Activated CD8-positive, alpha-beta memory T cell treated with anti-CD3 and anti-CD28 coated beads for 1 hour (primary cell): ENCODE measurements at places on chromosomes 3 and 15.

DNA sequence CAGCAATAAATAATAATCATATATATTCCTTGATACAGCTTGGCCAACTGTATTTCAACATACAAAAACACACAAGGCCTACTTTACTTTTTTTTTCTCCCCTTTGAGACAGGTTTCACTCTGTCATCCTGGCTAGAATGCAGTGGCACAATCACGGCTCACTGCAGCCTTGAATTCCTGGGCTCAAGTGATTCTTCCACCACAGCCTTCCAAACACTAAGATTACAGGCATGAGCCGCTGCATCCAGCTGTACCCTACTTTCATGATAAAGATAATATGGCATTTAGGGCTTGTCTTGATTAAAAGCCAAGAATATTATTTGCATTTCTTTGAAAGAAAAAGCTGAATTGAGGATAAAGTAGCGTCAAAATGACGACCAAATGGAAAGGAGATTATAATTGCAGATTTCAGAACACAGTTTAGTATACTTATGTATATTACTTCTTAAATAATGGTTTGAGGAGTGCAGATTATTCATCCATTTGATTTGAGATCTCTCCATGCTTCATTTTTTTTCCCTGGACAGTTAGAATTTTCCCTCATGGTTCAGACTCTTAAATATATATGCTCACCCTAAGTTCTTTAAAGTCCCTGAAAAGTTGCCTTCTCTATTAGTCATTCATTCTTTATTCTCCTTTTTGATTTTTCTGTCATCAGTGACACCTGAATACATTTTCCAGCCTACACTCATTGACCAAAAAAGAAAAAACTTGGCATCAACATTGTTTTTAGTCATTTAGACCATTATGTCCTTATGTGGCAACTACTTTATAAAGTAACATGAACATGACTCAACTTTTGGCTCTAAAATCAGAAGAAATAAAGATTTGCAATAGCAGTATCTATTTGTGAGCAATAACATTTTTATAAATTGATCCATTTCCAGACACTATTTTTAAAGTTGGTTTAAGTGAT, 48.5 kb upstream of the MLF1 start:
- no peak for DNase-seq

DNA sequence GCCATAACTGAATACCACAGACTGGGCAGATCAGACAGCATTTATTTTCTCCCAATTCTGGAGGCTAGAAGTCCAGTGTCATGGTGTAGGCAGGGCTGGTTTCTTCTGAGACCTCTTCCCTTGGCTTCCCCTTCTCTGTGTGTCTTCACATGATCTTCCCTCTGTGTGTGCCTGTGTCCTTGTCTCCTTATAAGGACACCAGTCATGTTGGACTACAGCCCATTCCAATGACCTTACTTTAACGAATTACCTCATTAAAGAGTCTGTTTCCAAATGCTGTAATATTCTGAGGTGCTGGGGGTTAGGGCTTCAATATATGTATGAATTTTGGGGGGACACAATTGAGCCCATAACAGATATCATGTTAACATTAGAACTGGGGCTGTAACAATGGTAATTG, 13.3 kb upstream of the RARRES1 start:
- DNase-seq = no peak

GRCh38 chr3:39657775-39658174, 151.6 kb upstream of the MYRIP start:
- DNase-seq = no peak

DNA sequence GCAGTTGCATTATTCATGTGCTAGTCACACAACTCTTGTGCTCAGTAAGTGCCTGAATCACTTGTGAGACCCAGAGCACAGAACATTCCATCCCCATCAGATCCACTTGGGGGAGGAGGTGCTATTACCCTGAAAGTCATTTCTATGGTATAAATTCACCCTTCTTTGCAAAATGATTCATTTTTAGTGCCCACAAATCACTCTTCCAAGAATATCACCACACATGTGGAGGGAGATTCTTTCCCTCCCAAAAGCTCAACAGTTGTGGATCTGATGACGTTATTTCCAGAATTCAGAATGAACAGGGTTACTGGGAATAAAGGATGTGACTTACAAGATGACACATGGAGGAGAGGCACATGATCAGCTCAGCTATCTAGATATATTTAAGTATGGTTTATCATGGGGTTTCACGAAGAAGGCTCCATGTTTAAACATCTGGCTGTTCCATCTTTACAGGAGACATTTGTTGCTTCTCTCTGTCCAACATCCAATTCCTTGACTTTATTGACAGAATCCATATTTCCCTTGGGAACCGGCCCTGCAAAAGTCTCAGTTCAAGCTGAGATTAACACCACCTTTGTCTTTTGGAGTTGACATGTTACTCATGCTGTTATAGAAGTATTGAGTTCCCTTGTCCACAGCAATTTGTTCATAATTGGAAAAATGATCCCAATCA, 214.2 kb upstream of the PROK2 start:
- DNase-seq = no peak
